ENCODE measurements at places on chromosomes 4 and X.

GRCh38 chrX:79259073-79259689 lies 108.0 kb downstream of the ITM2A start:
- no peak for DNase-seq

GRCh38 chr4:41465146-41465761 lies 72.7 kb upstream of the LIMCH1 start:
- no peak for DNase-seq

- DNase-seq: peak; percentile 11
These were observed 686 bp downstream of the MTHFD2L start for GRCh38 chr4:74158466-74159142.

- DNase-seq: no peak
These were observed 721.7 kb downstream of the PCDH18 start for GRCh38 chr4:136810626-136811025.

DNA sequence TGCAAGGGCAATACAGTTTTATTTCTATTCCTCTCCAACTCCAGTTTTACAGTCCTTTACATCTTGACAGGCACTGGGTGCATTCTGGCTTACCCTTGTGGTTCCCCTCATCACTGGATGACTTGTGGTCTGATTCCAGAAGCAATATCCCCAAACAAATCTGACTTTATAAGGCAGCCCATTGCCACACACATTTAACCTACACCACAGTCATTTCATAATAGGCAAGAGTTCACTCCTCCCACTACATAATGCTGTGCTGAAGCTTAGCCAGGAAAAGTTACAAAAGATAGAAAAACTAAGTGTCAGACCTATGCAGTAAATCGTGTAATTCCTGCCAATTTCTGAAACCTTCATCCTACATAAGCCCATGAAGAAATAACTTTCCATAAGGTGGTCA lies 82.9 kb upstream of the MID1IP1 start:
- no peak for DNase-seq

GRCh38 chr4:17562157-17562556 lies 14.8 kb upstream of the LAP3 start:
- no peak for DNase-seq

- DNase-seq: peak; percentile 13
These were observed 141.7 kb upstream of the SCML1 start for GRCh38 chrX:17595456-17596035.

DNA sequence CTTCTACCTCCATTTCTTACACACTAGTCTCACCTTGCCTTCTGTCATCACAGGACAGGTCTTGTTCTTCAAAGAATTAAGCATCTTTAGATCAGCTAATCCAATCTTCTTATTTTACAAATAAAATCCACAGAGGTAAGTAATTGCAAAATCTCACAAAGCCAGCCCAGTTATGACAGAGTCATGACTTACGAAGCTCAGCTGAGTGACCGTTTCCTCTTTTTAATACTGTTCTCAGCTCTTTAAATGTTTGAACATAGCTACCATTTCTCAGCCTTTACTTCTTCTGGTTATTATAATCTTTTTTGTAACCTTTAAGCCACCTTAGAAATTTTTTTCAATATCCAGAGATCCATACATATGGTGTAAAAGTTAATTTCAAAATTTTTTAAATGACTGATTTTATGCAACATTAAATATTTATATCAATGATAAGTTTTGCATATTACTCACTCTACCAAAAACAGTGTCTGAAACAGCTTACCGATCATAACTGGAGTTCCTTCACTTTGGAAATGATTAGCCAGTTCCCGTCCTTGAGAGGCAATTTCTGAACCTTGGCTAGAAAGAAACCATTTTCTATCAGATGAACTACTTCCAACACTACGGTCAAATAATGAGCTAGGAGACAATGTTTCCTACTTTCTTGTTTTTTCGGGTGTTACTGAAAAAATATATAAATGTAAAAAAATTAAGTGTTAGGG lies 8.8 kb downstream of the ANKRD37 start:
- no peak for DNase-seq

- DNase-seq: peak; percentile 44
These were observed 576.4 kb upstream of the SLIT2 start for GRCh38 chr4:19675172-19675811.

DNA sequence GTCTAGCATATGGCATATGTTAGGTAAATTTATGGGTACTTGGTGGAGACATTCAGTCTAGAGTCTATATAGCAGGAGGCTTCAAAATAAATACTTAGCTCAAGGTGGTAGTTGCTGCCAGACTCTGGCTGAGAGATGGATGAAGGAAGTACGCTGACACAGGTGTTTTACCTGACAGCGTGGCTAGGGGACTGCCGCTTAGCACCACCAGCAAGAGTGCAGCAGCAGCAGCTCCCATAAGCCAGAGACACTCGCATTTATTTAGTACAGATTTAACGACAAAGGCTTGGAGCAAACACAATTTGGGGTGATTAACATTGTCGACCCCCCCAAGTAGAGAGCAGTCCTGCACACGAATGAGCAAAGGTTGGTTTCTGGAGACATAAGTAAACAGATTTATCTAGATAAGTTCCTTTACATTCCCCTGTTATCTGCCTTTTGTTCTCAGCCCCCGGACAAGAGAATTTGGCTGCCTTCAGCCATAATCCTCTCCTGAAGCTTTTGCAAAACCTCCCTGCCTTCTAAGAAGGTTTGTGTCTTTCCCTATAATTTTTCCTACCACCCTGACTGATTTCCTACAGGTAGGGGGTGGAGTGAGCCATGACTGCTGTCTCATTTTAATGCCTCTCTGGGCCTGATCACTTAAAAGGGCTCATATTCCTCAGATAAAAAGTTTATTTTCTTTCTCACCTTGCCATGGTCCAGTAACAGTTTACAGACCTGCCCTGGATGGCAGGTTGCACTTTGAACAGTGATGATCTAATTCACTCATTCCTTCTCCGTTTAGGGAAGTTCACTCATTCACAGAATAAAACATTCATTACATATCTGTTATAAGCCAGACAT lies 64.6 kb downstream of the RHOH start:
- DNase-seq: no peak

DNA sequence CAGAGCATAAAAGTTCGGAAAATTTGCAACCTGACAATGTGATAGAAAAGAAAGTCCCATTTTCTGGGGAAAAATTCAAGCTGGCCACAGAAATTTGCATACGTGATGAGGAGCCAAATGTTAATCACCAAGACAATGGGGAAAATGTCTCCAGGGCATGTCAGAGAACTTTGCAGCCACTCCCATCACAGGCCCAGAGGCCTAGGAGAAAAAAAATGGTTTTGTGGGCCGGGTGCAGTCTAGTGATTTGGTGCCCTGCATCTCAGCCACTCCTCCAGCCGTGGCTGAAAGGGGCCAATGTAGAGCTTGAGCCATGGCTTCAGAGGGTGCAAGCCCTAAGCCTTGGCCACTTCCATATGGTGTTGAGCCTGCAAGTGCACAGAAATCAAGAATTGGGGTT lies 71.2 kb downstream of the CHRNA9 start:
- DNase-seq: no peak

GRCh38 chr4:2934813-2935761 lies 28.1 kb downstream of the NOP14 start:
- DNase-seq: peak; percentile 91

DNA sequence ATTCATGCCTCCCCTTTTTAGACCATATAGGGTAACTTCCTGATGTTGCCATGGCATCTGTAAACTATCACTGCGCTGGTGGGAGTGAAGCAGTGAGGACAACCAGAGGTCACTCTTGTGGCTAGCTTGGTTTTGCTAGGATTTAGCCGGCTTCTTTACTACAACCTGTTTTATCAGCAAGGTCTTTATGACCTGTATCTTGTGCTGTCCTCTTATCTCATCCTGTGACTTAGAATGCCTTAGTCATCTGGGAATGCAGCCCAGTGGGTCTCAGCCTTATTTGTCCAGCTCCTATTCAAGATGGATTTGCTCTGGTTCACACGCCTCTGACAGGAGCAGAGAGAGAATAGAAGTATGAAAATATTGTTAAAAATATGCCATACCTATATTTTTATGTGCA lies 355.7 kb downstream of the ADGRL3 start:
- DNase-seq: peak; percentile 96

DNA sequence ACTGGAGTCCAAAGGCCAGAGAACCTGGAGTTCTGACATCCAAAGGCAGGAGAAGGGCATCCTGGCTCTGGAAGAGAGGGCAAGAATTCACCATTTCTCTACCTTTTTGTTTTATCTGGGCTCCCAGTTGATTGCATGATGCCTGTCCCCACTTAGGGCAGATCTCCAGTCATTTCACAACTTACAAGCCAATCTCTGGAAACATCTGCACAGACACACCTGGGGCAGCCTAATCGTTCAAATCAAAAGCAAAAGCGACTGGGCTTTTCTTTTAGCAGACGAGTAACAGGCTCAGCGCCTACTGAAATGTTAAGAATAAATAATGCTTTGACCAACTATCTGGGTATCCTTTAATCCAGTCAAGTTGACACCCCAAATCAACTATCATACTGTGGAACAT lies 136.0 kb upstream of the NPY2R start:
- no peak for DNase-seq

GRCh38 chr4:116020141-116020722 lies 906.8 kb upstream of the NDST4 start:
- DNase-seq: no peak

- DNase-seq: peak; percentile 13
These were observed 1055.5 kb downstream of the PCDH18 start for GRCh38 chr4:136476753-136477152.

GRCh38 chr4:111789901-111790640 lies 355.2 kb upstream of the FAM241A start:
- no peak for DNase-seq

DNA sequence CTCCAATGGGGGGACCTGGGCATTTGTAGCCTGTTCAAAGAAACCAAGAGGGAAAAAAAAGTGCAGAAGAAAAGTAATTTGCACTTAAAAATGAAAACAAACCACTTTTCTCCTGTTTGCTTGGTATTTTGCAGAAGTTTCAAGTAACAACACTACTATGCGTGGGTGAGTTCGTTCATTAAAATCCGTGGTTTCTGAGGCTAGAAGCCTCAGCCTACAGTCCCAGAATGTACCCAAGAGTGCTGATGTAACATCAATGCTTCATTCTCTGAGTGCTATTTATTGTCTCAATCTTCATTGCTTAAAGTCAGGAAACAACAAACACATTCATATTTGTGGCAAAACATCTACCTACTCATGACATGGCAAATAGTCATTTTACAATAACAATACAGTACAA lies 29.2 kb downstream of the LGI2 start:
- DNase-seq: no peak

GRCh38 chr4:23371533-23371932 lies 518.3 kb downstream of the PPARGC1A start:
- DNase-seq: no peak

GRCh38 chrX:33592396-33592795 lies 381.0 kb upstream of the DMD start:
- DNase-seq: no peak

DNA sequence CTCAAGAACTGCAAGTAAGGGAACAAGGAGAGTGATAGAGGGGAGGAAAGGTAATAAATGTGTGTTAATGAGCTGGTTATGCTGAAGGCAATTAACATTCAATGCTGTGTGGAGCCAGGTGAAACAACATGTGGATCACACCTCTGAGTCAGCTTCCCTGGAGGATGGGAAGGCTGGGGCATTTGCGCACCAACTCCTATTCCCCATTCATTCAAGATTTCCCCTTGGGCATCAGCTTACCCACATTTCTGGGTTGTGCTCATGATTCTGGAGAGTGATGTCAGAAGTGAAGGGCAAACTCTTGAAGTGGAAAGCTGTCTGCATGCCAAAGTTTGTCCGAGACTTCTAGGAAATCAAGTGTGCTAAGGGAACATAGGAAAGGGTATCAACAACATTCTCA lies 461.4 kb downstream of the MID1IP1 start:
- no peak for DNase-seq

GRCh38 chr4:140813804-140814203 lies 57.6 kb upstream of the TBC1D9 start:
- no peak for DNase-seq

- DNase-seq: peak; percentile 47
These were observed 29.0 kb downstream of the F9 start for GRCh38 chrX:139559383-139560042.

DNA sequence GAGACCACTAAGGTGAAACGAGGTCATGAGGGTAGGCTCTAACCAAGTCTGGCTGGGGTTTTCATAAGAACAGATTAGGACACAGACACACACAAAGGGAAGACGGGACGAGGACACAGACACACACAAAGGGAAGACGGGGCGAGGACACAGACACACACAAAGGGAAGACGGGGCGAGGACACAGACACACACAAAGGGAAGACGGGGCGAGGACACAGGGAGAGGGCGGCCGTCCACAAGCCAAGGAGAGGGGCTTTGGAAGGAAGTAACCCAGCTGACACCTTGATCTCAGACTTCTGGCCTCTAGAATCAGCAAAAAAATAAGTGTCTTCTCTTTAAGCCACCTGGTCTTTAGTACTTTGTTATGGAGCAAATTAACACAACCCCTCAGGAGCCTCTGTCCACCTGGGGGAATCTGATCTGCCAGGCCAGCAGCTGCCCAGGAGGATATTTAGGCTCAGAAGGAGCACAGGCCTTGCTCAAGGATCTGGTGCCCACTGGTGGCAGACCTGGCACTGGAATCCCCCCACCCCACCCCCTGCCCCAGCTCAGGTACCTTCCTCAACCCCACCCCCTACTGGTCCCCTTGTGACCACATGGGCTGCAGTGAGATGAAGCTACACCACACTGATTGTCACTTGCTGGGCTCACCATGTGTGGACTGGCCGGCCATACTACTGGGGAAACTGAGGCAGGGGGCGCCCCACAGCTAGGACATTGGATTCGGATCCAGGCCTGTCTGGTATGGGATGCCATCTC lies 2.8 kb downstream of the ABLIM2 start:
- DNase-seq: no peak

- DNase-seq: no peak
These were observed 167.5 kb downstream of the DCTD start for GRCh38 chr4:182749667-182750167.

DNA sequence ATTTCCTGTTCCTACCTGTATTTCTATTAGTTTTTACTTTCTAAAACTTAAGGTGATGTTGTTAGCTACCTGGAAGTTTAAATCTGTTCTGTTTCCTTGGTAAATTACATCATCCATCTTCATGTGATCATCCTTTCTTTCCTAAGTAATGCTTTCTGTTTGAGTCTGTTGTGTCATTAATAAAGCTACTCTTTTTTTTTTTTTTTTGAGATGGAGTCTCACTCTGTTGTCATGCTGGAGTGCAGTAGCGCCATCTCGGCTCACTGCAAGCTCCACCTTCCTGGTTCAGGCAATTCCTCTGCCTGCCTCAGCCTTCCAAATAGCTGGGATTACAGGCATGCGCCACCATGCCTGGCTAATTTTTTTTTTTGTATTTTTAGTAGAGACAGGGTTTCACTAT lies 73.3 kb downstream of the FIP1L1 start:
- DNase-seq: no peak

- DNase-seq: no peak
These were observed 111.4 kb downstream of the MAD2L1 start for GRCh38 chr4:119955256-119955655.

All from umbilical cord (tissue), 2 donors.